ENCODE measurements at places on chromosomes 11 and 22.

- no peak for DNase-seq
Observed at GRCh38 chr11:34604145-34604544, 16.7 kb upstream of the EHF start.

- peak; percentile 29 for DNase-seq
Observed at GRCh38 chr11:62665599-62666258, 617 bp downstream of the CSKMT start.

- DNase-seq: no peak
Observed at GRCh38 chr11:76365038-76365679, 15.8 kb downstream of the THAP12 start.

DNA sequence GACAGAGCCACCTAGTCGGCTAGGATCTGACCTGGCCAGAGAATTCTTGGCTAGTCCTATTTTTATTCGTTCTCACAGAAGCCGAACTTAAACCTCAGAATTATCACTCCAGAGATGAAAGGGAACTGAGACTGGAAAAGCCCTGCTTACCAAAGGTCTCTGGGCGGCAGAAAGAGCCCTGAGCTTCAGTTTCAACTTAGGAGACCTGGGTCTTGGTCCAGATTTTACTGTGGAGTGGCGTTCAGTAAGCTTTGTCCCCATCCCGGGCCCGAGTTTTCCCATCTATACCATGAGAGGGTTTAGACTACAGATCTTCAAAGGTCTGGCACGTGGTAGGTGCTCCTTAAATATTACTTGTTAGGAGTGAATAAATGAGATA, 516 bp downstream of the NEU3 start:
- DNase-seq: no peak

DNA sequence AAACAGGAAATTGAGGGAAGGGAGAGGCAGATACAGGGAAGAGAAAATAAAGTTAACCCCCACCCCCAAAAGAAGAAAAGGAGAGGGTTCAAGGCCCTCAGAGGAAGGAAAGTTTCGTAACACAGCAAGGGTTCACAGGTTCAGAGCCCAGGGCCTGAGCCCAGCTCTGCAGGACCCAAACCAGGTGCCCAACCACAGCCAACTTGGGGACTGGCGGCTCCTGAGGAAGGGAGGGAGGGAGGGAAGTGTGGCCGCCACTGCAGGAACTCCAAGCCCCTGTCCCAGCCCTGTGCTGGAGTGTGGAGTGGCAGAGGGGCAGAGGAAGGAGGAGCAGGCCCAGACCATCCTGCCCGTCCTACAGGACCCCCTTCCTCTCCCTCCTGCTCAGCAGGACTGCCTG, 59.2 kb downstream of the ELFN2 start:
- no peak for DNase-seq

GRCh38 chr11:1963864-1964263, 16.7 kb downstream of the MRPL23 start:
- no peak for DNase-seq

DNA sequence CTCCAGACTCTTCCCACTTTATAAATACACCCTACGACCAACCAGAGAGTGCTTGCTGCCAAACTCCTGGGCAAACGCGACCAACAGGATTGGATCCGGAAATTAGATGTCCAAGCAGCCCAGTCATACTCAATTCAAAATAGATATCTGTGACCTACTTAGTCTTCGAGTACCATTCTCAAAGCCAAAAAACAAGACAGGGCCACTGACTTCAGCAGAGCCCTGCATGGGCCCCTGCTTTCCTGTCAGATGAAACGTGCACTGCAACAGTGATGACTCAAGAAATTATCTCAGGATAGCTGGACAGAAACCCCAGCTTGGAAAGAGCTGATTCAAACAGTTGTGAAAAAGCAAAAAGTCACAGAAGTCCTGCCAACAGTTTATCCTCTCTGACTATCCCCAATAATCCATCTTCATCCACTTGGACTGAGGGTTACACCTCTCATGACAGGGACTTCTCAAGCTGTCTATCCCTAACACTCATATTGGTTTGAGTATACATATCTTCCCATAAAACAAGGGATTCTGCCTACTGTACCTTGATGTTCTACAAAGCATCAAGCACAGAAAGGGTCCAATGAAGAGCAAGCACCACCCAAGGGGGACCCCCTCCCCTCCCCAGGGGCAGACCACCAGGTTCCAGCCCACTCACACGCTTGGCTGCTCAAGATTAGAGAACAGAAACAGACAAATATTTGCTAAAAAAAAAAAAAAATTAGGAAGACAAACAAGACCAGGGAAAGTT, 17.4 kb downstream of the SMCO4 start:
- no peak for DNase-seq

- no peak for DNase-seq
Observed at GRCh38 chr22:36930041-36930935, 16.9 kb downstream of the CSF2RB start.

- DNase-seq: no peak
Observed at GRCh38 chr11:44313761-44314489, 4.0 kb upstream of the ALX4 start.

DNA sequence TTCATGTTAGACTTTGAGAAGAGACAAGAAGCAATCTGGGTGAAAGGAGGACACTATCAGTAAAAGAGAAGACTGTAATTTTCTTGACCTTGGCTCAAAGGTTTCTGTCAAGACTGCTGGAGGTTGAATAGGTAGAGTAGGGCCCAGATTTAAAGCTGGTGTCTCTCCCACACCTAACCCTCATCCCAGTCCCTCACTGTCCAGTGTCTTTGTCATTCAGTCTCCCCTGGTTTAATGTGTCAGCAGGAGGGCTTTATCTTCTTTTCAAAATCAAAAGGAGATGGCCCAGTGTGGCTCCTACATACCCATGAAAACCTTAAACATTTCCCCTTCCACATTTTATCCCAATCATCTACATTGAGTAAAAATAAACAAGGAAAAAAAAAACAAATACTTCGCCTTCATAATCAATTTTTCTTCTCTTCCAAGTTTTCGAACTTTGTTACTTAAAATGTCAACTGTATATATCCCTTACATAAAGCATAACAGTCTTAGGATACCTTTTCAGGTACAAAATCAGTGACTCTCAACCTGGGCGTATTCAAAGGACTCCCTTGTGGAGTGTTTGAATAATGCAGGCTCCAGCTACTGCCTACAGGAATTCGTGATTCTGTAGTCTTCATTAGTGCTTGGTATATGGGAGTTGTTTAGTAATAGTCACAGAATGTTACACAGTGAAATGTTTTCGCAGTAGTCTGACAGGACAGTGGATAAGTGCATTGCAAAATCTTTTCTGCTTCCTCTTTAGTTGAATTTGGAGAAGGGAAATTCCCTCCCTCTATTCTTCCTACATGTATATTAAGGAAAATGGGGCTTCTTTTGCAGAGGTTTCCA, 87.2 kb downstream of the FAT3 start:
- DNase-seq: no peak

GRCh38 chr11:17224727-17225126, 16.9 kb upstream of the PIK3C2A start:
- no peak for DNase-seq

GRCh38 chr11:4393858-4394223, 339 bp upstream of the TRIM21 start:
- DNase-seq: no peak

DNA sequence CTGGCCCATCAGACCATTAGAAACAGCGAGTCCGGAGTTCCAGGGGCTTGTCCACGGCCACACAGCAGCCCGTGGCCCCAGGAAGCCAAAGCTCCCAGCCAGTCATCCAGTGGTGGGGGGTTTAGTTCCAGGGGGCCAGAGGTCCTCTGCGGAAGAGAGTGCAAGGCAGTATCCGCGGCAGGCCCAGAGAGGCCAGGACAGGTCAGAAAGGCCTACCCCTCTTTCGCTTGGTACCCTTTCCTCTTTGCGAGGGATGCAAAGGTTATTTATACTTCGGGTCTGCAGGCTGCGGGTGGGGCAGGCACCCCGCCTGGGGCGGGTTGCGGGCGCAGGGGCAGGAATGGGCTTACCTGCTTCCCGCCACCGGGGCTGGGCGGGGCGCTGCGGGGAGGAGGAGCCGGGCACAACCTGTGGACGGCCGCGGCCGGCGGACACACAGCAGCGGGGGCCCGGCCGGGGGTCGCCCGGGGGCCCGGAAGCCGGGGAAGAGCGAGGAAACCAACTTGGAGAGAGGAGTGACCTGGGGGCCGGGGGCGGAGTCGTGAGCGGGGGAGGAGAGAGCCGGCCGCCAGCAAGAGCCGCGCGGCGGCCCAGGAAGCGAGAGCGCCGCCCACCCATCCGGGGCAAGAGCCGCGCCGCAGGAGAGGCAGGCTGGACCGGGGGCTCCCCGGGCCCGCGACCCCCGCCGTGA, at the start of gene SH3BP1:
SH3BP1 (plus strand) TSS at position 600 of the 691 bp plus-strand sequence. CDS start 119 bp downstream, outside the sequence.
- no peak for DNase-seq

DNA sequence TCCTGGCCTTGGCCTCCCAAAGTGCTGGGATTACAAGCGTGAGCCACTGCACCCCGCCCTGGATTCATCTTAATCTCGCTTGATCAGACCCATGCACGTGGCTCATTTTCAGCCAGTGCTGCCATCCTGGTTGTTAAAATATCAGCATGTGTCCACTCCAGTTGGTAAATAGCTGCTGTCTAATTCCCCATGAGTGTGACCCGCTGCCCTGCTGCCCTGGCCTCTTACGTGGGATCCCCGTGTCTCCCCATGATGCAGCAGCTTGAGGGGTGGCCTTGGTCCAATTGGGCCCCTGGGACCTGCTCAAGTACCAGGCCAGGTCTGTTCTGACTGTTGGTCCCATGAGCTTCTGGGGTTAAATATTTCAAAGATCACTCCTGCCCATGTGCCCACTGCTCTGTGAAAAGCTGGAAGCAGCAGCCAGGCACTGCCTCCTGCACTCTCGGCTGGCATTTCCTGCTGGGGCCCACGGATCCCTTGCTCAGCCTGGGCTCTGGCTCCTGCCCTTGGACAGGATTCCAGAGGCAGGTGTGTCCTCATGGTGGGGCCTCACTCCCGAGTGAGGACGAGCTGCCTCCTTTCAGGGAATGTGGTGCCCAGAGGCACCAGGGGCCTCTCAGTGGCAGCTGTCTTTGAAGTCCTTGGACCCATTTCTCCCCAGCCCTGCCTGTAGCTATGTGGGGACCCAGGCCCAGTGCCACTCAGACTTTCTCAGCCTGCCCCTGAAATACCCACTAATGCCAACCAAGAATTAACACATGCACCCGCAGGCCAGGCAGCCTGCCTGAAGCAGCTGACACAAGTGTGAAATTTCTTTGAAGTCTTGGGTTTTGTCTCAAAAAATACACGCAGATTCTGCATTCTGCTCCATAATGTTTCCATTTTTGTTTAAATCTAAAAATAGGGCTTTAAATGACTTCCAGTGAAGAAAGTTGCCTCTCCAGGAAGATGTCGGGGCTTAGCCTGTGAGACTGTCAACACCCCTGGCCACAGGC, 38.1 kb upstream of the PRDM11 start:
- no peak for DNase-seq

- DNase-seq: no peak
Observed at GRCh38 chr11:108221911-108222573, 396 bp downstream of the NPAT start.

GRCh38 chr11:34600339-34601084, 20.4 kb upstream of the EHF start:
- DNase-seq: no peak

DNA sequence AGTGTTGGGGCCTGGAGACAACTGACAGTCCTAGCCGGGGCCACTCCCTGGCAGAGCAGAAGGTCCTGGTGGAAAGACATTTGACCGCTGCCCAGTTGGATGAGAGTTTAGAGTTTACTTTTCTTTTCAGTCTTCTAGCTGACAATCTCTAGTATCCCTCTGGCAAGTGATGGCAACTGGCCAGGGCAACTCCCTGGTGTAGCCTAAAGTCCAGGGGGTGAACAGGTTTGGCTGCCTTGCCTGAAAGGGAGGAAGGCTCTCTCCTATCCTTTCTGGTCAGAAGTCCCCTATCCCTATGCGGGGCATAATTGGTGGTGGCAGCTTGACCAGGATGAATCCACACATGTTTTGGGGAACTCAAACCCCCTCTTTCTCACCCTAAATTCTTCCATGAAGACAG, 16.8 kb upstream of the MSANTD2 start:
- DNase-seq: no peak

DNA sequence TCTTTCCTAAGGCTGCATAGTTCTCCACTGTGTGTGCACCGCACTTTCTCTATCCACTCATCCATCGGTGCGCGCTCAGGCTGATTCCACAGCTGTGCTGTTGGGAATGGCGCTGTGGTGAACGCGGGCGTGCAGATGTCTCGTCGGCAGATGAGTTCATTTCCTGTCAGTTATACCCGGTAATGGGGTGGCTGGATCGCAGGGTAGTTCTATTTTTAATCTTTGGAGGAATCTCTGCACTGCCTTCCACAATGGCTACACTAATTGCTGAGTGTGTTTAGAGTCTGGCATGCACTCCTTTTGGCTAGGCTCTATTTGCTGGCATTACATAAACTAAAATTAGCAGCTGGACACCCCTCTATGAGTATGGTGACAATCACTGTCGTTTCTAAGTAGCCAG, 27.9 kb upstream of the KRTAP5-7 start:
- DNase-seq: no peak

DNA sequence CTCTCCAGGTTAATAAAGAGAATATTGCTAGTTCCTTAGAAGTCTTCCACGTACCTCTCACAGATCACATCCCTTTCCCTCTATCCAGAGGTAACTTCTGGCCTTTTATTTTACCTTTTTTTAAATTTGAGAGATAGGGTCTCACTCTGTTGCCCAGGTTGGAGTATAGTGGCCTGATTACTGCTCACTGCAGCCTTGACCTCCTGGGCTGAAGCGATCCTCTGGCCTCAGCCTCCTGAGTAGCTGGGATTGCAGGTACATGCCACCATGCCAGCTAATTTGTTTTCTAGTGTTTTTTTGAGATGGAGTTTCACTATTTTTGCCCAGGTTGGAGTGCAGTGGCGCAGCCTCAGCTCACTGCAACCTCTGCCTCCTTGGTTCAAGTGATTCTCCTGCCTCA, 24.4 kb downstream of the YAP1 start:
- DNase-seq: no peak

- no peak for DNase-seq
Observed at GRCh38 chr11:77967753-77968152, 26.7 kb downstream of the INTS4 start.

- no peak for DNase-seq
Observed at GRCh38 chr22:33438273-33438672, 380.1 kb upstream of the SYN3 start.

DNA sequence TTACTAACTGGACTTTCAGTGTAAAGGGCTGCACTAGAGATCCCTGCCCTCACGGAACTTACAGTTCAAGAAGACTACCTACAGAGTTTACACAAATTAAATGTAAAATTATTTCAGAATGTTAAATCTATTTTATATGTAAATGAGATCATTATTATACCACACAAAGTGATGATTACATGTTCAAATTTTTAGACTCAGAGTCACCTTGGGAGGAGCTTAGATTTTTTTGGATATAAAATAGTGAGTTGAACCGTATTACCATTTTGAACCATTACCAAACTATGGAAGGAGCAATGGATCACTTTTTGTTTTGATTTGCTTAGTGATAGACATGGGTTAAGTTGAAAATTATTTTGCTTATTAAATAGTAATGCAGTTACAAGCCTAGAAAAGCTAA, 1.6 kb downstream of the IPO7 start:
- no peak for DNase-seq

DNA sequence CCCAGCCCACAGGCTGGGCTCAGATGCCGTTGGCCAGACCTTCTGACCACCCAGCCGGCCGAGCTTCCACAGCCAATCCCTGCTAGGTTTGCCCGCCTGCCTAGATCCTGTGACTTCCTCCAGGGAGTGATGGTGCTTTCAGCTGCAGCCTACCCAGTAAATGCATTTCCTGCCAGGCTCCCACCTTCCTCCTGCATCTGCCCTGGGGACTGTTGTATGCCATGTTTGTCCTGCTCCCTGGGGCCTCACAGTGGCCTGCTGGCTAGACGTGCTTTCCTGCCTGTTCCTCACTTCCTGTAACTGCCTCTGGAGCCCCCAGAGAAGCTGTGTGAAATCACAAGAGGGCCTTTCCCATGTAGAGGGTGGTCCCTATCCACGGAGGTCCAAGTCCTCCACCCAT, 86.2 kb downstream of the GALNT18 start:
- DNase-seq: no peak

Measured in NCI-H774 (cell line).